ENCODE measurements at places on chromosomes 5 and 9.

DNA sequence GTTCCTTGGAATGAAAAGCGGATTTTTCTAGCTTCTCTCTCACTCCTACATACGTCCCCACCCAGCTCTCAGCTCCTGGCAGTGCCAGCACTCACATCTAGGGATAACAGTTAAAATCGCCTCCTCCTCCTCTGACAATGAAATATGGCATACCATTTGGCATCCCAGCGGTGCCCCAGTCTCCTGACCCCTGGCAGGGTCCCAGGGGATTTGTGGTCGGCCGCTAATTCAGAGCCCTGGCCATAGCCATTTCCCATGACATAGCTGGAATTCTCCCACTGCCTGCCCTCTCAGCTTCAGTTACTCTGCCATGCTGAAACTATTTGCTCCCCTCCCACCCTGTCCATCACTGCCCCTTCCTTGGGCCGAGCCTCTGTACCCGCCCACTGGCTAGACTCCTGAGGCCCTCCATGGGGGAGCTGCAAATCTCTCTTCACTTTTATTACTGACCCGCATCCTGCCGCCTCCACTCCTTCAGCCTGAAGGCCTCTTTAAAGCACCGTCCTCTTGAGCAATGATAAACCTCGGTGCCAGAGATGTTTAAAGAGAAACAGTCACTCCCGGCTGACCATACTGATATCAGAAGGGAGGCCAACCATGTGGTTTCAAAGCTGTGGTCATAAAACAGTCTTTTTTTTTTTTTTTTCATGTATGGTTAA lies 139.8 kb downstream of the SLIT3 start:
- DNase-seq, result no peak

- DNase-seq, result no peak
Measured at GRCh38 chr5:133415906-133416305, 196.4 kb downstream of the FSTL4 start.

GRCh38 chr5:112795944-112796678 lies 58.4 kb downstream of the APC start:
- DNase-seq, result no peak

DNA sequence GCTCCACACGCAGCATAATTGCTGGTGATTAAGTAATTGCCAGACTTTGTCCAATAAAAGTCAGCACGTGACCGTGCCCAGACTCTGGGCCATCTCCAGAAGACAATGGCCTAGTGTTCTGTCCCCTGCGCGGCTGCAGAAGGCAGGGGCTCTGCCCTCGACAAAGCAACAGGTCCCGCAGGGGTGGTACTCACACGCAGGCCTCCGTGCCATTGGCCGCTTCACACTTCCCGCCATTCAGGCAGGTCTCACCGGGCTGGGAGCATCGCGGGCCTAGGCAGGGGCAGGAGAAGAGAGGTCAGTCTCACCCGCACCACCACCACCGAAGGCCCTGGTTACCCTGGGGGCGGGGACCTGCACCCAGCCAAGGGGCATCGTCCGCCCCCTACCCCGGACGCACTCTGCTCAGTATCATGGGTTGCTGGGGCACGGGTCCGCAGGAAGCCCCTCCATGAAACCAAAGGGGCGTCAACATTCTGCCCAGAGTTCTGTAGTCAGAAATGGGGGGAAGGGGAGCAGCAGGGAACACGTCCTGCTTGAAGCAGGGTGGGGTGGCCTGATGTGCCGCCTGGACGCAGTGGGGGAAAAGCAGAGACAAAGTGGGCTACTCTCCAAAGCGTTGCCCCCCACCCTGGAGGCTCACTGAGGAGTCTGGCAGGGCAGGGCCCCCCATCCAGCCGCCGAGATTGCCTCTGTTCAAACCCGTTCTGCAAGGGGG lies 1.9 kb downstream of the NOTCH1 start:
- no peak for DNase-seq

GRCh38 chr9:31807574-31808256 lies 576.7 kb upstream of the ACO1 start:
- DNase-seq, result no peak

- no peak for DNase-seq
Measured at GRCh38 chr9:7342229-7342628, 457.3 kb downstream of the DMAC1 start.

All from activated naive CD4-positive, alpha-beta T cell treated with anti-CD3 and anti-CD28 coated beads for 36 hours (primary cell).